ENCODE measurements at places on chromosomes 5 and 9.
A peak's percentile ranks its signal among the peaks of the same experiment; 100 is the strongest.

GRCh38 chr9:135002802-135003201 is 84.7 kb upstream of the OLFM1 start:
- no peak for DNase-seq

DNA sequence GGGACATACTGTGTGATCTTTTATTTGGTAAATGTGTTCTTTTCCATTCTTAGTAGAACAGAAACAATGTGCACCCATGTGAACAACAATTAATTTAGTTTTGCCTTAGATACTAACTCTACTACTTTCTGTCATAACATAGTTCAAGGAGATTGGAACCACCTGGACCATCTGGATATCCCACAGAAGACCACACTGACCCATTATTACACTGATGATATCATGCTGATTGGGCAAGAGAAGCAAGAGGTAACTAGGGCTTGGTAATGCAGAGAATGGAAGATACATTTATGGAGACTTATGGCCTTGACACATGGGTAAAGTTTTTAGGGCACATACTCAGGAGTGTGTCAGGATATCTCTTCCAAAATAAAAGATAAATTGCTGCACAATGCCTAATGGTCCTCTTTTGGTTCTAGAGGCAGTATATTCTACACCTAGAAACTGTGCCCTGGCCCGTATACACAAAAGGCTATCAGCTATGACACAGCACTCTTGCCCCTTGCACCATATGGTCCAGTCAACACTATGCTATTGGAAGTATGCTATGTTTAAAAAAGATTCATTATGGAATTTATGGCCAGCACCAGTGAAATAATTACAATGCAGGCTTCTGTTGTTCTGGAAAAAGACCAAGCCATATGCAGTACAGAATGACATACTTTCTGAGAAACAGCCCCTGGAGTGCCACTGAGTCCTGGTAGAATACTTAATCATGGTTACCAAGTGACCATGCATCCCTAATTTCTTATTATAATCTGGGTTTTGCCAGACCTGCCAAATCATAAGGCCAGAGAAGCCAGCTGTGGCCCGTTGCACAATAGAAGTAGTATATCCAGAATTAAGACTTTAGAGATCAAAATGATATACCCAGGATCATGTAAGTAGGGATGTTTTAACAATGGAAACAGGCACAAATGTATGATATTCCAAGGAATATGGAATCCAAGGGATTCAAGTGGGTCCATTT is 41.6 kb upstream of the MROH2B start:
- no peak for DNase-seq

- DNase-seq, result no peak
Measured at GRCh38 chr9:135109650-135110049, 22.2 kb downstream of the OLFM1 start.

GRCh38 chr5:111337133-111337532 is 112.9 kb downstream of the CAMK4 start:
- no peak for DNase-seq

- DNase-seq, result no peak
Measured at GRCh38 chr5:72046106-72046505, 61.2 kb upstream of the MAP1B start.

- peak; percentile 77 for DNase-seq
Measured at GRCh38 chr5:178476972-178477754, 113.0 kb downstream of the COL23A1 start.

GRCh38 chr9:99119976-99120655 is 15.2 kb downstream of the TGFBR1 start:
- DNase-seq, result no peak

- DNase-seq, result no peak
Measured at GRCh38 chr5:80600943-80601693, 31.0 kb upstream of the ANKRD34B start.

Data from inflammatory macrophage (primary cell).